ENCODE measurements at places on chromosomes 13 and 19. TPM values are rescaled to one million over a fixed set of nuclear protein-coding genes. Genes with fewer than 3 reads are reported as not detected.

GRCh38 chr13:25137788-25138115, 34.3 kb downstream of the AMER2 start:
- DNase-seq = no peak

DNA sequence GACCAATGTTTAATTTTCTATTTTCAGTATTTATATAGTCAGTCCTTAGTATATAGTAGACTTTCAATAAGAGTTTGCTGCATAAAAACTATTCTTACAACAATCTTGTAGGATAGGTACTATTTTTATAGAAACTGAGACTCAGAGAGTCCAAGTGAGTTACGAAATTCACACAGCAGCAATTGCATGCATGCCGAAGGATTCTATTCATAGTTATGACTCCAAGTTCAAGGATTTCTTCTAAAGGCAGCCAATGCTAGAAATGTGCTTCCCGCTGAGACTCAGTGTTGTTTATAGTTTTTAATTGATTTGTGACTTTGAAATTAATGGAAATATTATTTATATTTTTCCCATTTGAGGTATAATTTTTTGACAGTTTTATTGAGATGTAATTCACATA, 62.7 kb upstream of the CSNK1A1L start:
- DNase-seq = no peak

- no peak for DNase-seq
Measured at GRCh38 chr19:28466107-28467045, 746.6 kb downstream of the UQCRFS1 start.

Gene KASH5
- not detected for total RNA-seq

DNA sequence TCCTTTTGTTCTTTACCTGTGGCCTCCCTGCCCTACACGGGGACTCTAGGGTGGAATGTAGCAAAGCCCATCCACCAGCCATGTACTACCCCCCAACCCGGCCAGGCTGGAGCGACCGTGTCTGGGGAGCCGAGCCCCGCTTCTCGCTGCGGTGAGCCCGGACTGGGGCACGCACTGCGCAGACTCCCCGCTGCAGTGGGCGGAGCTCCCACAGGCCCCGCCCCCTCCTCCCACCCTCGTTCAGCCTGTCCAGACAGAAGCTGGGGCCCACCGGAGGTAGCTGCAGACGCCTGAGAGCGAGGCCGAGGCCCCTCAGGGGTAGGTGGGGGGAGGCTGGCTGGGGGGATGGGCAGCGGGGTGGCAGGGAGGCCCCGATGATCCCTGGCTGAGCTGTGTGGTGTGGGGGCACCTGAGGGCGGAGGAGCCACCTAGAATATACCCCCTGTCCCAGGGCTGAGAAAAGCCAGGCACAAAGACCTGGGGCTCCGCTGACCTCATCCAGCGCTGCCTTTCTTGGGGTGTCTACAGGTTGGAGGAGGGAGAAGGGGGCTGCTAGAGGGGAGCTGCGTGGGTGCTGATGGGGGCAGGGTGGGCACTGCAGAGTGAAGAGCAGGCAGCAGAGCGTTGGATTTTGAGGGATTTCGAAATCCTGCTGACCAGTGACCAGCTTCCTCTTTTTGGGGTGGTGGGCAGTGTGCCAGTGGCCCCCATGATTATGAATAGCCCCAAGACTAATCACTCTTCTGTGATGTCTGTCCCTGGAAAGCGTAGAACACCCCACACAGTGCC, 17.3 kb downstream of the PLD3 start:
- DNase-seq = no peak

Data from suprapubic skin (tissue), 4 donors.